ENCODE measurements at places on chromosomes 12 and 14. TPM values are rescaled to one million over a fixed set of nuclear protein-coding genes. Genes with fewer than 3 reads are reported as not detected.

Gene PTPRB
- total RNA-seq, result 16.9 TPM

Gene SLCO1B1
- total RNA-seq, result not detected

Gene PZP
- not detected for total RNA-seq

Gene R3HDM2
- total RNA-seq, result 22.8 TPM

Gene INHBC
- total RNA-seq, result not detected

Gene RNASE1
- total RNA-seq, result 461 TPM

Gene KRT78
- total RNA-seq, result not detected

Gene HOXC11
- total RNA-seq, result not detected

Gene KLRK1
- 12.9 TPM for total RNA-seq

Gene VDR
- total RNA-seq, result 8.8 TPM

Gene SLC4A8
- 0.45 TPM for total RNA-seq

Gene RGS6
- 3.5 TPM for total RNA-seq

Gene GALNT16
- total RNA-seq, result 1.6 TPM

Gene CFAP251
- 2.8 TPM for total RNA-seq

Gene IRAK3
- total RNA-seq, result 38.2 TPM

GRCh38 chr12:40031965-40032364, 73.9 kb downstream of the SLC2A13 start:
- DNase-seq, result peak; percentile 65

GRCh38 chr12:49702676-49703215, 4.5 kb downstream of the FMNL3 start:
- DNase-seq, result no peak

- no peak for DNase-seq
Measured at GRCh38 chr14:93719256-93719655, 69.0 kb downstream of the PRIMA1 start.

DNA sequence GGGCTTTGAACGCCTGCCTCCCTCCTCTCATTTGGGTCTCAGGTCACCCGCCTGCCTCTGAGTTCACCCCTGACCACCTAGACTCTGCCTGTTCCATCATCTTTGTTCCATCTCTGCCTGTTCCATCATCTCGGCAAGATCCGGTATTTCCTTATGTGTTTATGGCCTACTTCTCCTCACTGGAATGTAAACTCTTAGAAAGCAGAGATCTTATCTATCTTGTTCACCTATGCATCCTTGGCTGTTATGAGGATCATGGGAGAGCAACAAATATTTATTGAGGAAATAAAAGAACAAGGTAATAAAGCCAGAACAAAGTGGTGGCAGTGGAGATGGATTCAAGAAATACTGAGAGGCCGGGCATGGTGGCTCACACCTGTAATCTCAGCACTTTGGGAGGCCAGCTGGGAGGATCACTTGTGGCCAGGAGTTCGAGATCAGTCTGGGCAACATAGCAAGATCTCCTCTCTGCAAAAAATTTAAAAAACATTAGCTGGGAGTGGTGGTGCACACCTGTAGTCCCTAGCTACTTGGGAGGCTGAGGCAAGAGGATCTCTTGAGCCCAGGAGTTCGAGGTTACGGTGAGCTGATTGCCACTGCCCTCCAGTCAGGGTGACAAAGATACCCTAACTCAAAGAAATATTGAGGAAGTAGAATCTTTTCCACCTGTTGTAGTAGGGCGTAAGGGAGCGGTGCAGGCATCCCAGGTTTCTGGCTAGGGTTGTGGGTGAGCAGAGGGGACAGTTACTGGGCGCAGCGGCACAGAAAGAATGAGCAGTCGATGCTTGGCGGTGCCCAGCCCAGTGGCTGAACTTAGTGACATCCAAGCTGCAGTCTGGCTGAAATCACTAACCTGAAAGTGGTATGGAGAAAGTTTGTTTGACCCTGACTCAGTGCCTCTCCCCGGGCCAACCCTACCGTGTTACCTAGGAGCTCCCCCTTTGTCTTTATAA, 1.7 kb upstream of the KLC1 start:
- DNase-seq, result no peak

- DNase-seq, result peak; percentile 49
Measured at GRCh38 chr12:45050751-45051571, at the start of gene DBX2. Gene DBX2, minus strand, starts transcription at chr12:45051099. Its CDS starts 172 bp downstream, at chr12:45050927.

- no peak for DNase-seq
Measured at GRCh38 chr12:108325018-108325358, 14.1 kb downstream of the CMKLR1 start.

DNA sequence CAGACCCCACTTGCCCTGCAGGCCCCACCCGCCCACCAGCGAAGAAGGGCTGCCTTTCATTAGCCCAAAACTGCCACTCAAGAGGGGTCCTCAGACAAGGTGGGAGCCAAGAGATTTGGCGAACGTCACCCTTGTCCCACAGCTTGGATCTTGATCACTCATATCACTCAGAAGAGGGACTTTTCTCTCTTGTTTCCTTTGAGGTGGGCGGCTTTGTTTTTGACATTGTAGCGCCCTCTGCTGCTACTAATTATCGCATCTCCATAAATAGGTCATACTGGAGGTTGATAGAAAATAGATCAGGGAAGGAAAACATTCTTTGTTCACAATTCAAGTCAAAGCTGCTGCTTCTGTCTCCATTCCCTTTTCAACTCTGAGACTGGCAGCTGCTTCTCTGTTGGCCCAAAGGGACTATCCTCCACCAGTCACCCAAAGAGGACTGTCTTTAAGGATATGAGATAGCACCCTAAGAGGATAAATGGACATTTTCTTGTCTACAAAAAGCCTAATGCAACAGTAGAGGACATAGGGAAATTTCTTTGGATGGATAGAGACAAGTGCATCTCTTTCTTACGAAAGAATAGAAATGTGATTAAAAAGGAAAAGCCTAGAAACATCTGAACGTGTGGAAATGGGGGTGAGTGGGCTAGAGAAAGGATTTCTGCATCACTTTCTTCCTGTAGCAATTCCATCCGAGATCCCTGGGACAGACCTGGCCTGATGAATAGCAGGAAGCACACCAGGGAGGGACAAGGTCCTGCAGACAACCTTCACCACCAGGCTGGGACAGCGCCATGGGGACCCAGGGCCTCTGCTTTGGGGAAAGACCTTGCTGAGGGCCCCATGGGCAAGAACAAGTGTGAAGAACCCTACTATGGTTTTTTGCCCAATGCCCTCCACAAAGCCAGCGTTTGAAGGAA, 115.8 kb downstream of the DAD1 start:
- peak; percentile 79 for DNase-seq

- peak; percentile 53 for DNase-seq
Measured at GRCh38 chr12:64392221-64392620, 1.7 kb upstream of the C12orf56 start.

DNA sequence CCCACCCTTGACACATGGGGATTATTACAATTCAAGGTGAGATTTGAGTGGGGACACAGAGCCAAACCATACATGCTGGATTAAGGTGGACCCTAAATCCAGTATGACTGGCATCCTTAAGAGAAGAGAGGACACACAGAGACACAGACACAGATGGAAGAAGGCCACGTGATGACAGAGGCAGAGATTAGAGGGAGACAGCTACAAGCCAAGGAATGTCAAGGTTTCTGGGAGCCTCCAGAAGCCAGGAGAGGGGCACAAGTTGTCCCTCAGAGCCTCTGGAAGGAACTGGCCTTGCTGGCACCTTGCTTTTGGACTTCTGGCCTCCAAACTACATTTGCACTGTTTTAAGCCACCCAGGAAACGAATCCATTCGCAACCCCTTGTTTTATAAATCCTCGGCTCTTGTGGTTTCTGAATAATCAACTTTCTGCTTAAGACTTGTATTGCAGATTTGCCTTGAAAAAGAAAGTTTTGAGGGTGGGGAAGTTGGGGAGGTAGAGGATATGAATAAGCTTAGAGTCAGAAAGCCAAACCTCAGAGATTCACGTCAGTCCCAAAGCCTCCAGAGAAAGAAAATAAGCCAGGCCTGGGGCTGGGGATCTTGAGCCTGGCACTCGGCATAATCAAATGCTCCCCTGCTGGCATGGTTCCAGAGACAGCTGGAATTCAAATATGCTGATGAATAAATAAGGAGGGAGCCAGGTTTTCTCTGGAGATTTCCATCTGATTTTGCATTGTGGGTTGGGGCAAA, 224.2 kb upstream of the PWP1 start:
- DNase-seq, result no peak

DNA sequence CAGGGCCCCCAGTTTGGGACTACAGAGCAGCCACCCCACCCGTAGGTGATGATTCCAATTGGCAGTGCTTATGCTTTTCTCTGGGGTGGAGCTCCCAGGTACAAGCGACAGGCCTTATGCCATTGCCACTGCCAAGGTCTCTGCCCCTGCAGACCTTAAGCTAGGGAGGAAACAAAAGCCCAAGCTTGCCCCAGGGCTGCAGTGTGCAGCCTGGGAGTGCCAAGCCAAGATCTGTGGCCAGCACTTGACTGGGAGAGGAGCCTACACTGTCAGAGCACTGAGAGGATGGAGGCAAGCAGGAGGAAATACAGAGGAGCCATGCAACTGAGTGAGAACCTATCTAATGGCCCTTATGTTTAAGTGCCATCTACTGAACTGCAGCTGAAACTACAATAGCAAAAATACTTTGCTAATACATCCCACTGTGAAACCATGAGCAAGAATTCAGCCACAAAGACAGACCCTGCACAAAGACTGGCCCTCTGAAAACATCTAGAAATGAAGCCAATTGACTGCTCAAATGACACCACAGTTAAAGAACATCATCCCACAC, 17.7 kb upstream of the ASCL1 start:
- no peak for DNase-seq

DNA sequence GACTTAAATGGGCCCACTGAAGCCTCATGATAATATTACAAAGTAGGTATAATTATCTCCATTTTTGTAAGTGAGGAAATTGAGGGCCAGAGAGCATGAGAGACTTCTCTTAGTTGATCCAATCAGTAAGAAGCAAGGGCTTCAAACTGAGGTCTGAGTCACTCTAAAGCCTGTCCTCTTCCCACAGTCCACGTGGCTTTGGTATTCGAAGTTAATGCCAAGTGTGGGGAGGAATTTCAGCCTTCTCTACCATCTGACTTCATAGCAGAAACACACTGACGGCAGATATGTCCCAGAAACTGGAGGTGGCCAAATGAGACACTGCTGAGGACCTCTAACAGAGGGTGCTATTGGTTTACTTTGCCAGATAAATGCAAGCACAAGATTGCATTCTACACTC, 114.4 kb upstream of the OVCH1 start:
- DNase-seq, result peak; percentile 12

DNA sequence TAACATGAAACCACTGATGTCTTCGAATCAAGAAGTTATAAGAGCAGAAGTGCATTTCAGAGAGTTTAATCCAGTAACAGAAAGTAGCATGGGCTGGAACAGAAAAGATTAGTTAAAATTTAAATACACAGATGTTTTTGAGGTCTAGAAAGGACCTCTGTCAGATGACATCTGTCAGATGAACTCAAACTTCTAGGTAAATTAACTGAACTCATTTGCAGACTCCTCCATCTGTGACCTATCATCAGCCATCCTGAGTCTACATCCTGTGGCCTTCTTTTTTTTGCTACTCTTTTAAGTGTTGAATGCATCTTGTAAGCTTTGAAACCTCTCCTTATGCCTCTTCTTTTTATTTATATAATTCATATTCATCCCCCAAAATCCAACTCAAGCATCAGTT, 53.3 kb downstream of the C2CD5 start:
- no peak for DNase-seq

DNA sequence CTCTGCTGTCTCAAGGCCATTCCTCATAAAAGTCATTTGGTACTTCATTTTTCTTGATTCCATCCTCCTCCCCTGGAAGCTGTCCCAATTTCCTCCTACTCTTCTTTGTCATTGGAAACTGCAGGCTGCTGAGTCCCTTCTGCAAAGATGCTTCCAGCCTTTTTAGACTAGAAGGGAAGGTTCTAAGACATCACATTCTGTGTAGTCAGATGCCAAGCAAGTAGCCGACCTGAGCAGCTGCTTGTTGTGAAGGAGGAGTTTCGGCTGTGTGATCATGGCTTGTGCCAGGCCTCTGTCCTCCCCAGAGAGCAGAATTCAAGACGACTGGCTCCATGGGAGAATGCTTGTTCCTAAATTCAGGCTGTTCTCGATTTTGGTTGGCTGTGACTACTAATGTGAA, 8.7 kb downstream of the RFC5 start:
- no peak for DNase-seq

- DNase-seq, result peak; percentile 81
Measured at GRCh38 chr12:1130164-1130563, 139.1 kb downstream of the ERC1 start.

- no peak for DNase-seq
Measured at GRCh38 chr14:93023039-93023438, 92.7 kb downstream of the ITPK1 start.

DNA sequence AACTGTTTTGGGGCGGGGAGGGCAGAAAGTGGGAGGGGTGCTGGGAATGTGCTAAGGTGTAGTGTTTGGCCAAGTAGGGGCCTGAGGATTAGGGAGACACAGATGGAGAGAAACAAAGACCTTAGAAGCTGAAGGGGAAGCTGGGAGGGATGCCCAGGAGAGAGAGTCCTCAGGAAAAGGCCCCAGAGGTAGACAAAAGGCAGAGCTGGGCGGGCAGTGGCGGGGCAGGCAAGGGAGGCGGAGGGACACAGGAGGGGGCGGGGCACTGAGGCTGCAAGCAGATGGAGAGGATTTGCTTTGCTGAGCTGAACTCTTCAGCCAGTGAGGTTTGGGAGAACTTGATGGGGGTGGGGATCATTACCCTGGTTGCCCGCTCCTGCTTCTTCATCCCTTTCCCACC, 2.8 kb downstream of the PTMS start:
- peak; percentile 83 for DNase-seq

GRCh38 chr14:93054006-93054405, 61.7 kb downstream of the ITPK1 start:
- DNase-seq, result no peak

- peak; percentile 61 for DNase-seq
Measured at GRCh38 chr12:1993871-1994371, 10.3 kb downstream of the DCP1B start.

DNA sequence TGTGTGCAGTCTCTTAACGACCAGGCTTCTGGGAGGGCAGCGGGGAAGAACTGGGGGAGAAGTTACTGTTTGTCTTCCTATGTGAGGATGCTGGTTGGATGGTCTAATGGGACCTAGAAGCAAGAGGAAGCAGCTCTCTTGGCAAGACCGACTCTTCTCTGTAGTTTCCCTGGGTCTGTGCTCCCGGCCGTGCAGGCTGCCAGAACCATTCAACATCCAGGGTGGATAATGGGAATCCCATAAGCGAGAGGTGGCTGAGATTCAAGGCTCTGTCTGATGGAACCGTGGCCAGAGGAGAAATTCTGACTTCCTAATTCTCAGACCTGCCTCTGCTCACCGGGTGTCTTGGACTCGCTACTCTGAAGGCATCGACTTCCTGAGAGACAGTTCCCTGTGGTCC, 561.0 kb upstream of the TBX3 start:
- no peak for DNase-seq

- DNase-seq, result peak; percentile 23
Measured at GRCh38 chr12:131693149-131693548, 17.7 kb upstream of the SFSWAP start.

DNA sequence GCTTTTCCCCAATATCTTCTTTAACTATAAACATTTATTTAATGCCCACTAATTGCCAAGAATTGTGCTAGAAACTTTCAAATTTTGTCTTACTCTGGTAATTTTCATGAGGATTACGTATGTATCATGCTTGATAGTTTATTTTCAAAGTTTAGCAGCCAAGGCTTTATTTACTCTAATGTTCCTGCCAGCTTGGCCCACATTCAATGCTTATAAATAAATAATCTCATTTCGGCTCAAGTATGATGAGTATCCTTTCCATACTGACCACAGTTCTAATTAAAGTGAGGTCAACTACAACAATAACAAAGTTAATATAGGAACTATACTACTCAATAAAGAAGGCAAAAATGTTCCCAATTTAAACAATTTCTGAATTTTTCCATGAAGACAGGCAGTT, 259.2 kb downstream of the MED13L start:
- peak; percentile 35 for DNase-seq
